Natural killer cell (primary cell): ENCODE measurements at places on chromosomes 12 and 14.
A peak's percentile ranks its signal among the peaks of the same experiment; 100 is the strongest.

DNA sequence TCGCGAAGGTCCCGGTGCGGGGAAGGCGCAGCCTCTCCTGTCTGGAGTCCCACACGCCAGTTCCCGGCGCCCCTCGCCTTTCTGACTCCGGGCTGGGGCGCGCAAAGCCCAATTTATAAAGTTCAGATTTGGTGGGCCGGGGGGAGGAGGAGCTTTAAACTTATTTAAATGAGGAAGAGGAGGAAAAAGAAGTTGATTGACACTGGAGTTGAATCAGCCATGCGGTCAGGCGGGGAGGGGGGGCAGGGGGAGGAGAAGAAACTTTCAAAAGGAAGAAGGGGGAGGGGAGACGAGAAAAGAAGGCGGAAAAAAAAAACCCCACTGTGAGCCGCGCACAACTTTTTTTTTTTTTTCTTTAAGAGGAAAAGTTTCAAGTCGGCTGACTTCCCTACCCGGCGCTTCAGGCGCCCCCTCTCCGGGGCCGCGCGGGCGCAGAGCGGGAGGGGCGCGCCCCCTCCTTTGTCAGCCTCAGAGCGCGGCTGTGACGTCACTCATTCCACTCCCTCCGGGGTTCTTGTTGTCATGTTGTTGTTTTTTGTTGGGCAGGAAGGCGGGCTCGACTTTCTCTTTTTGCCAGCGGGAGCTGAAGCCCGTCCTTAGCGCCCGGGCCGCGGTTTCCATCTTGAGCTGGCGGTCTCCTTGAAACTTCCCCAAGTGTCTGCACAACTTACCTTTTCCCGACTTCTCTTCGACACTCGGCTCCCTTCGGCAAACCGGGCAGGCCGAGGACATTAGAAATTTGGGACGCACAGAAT, at the start of gene ZFP36L1:
Gene ZFP36L1, minus strand, starts transcription at position 89 of the 755 bp plus-strand sequence. CDS start 129 bp downstream, outside the sequence.
- peak; percentile 89 for DNase-seq

DNA sequence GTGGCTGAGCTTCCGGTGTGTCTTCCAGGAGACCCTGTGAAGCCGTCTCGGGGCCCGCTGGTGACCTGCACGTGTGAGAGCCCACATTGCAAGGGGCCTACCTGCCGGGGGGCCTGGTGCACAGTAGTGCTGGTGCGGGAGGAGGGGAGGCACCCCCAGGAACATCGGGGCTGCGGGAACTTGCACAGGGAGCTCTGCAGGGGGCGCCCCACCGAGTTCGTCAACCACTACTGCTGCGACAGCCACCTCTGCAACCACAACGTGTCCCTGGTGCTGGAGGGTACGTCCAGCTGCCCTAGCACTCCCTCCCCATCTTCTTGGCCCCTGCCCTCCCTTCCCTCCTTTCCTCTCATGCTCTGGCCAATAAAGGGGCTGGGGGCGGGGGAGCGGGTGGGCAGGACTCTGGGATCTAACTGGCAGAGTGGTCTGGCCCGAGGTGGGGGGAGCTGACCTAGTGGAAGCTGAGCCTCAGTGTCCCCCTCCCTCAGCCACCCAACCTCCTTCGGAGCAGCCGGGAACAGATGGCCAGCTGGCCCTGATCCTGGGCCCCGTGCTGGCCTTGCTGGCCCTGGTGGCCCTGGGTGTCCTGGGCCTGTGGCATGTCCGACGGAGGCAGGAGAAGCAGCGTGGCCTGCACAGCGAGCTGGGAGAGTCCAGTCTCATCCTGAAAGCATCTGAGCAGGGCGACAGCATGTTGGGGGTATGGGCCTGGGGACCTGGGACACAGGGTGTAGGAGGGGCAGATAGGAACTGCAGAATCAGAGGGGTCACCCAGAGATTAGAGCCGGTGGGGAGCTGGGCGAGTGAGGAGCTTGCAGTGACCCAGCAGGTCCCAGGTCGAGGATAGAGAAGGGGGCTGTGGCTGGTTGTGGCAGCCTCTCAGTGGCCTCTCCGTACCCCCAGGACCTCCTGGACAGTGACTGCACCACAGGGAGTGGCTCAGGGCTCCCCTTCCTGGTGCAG, 6.0 kb downstream of the ACVRL1 start:
- DNase-seq: no peak

- DNase-seq: no peak
These were observed 3.9 kb downstream of the CD163 start for GRCh38 chr12:7499636-7500035.

DNA sequence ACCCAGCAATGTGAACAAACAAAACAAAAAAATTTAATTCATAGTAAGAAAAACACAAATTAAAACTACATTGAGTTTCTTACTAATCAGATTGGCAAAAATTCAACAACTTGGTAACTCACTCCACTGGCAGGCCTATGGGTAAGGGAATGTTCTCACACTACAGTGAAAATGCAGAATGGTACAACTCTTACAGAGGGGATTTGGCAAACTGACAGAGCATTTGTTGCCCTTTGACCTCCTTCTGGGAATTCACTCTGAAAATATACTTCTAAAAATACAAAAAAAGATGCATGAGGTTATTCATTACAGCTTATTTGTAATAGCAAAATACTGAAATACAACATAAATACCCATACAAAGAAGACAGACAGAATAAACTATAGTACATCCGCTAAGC, 32.8 kb downstream of the ABCD2 start:
- no peak for DNase-seq

GRCh38 chr14:46108228-46108627, 543.4 kb downstream of the RPL10L start:
- no peak for DNase-seq

GRCh38 chr12:111942557-111942956, 70.4 kb downstream of the TMEM116 start:
- no peak for DNase-seq

GRCh38 chr14:38280081-38280480, 24.2 kb upstream of the CLEC14A start:
- DNase-seq: no peak

DNA sequence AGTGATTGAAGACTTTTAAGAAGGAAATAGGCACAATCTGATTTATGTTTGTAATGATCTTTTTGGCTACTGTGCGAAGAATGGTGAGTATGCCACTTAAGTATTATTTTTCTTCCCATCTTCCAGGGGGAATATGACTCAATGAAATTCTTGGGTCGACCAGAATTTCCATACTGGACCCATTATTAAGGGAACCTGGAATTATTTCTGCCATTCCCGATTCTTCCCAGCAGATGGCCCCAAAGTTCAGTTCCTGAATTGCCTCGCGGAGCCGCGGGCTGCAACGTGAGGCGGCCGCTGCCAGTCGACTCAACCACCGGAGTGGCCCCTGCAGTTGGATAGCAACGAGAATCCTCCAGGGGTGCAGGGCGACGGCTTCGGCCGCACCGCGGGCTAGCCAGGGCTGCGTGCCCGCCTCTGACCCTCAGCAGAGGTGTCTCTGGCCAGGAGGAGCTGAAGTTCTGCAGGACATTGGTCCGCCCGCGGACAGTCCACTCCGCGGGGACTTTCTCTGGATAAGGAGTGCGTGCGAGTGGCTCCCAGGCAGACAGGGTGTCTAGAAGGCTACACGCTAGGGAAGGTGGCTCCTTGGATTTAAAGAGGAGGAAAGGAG, 628 bp upstream of the TSHR start:
- peak; percentile 60 for DNase-seq

GRCh38 chr14:92897922-92898565, 24.9 kb upstream of the CHGA start:
- no peak for DNase-seq

DNA sequence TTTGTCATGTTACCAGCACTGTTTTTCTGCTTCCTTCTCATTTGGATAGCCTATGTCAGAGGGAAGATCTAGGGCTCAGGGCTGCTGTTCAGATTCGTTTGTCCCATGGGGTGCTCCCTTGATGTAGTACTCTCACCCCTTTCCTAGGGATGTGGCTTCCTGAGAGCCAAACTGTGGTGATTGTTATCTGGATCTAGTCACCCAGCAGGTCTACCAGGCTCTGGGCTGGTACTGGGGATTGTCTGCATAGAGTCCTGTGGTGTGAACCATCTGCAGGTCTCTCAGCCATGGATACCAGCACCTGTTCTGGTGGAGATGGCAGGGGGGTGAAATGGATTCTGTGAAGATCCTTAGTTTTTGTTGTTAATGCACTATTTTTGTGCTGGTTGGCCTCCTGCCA, 5.5 kb upstream of the SERPINA11 start:
- DNase-seq: no peak

- DNase-seq: no peak
These were observed 83.2 kb downstream of the ALG10B start for GRCh38 chr12:38399711-38400206.

GRCh38 chr12:40325349-40325960, 100.7 kb downstream of the LRRK2 start:
- peak; percentile 2 for DNase-seq

DNA sequence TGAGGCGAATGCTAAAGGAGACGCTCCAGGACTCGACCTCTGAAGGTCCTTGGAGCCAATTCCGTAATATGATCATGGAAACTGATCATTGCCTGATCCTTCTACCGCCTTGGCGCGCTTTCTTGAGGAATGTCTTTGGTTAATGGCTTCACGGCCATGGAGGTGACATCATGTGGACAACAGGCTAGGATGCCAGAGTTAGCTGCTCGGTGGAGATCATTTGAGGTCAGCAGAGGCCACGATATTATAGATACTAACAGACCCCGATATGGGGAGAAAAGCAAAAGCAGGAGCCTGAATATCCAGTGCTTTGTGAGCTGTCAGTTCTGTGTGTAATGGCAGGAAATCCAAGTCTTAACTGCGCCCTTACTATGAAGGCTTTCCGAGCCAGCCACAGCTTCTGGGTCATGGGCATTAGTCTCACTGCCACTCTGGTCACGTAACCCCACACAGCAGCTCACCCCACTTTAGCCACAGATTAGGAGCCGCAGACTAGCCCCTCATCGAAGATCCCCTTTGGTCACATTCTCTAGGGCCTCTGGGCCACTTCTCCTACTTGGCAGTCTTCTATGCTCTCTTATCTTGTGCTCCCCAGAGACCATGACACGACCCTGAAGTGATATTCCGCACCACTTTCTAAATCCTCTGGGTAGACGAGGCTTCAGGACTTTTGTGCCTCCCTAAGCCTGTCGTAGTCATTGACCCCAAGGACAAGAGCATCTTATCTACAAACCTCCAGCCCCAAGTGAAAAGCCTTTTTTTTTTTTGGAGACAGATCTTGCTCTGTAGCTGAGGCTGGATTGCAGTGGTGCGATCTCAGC, 724 bp upstream of the CS start:
- no peak for DNase-seq

DNA sequence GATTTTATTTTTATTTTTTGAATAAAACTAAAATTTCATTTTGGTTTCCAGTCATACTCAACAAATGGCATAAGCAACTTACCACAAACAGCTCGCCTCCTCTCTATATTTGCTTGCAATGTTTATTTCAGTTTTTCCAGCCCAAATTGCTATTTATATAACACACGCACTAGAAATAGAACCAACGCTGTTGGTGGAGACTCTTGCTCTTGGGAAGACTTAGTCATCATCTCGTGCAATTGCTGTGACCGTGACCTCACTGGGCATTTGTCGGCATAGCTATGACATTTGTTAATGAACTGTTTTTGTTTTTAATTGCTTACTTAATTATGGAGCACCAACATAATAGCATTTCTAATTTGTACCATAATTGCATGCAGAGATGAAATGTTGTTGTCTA, 153.1 kb upstream of the OTX2 start:
- no peak for DNase-seq

DNA sequence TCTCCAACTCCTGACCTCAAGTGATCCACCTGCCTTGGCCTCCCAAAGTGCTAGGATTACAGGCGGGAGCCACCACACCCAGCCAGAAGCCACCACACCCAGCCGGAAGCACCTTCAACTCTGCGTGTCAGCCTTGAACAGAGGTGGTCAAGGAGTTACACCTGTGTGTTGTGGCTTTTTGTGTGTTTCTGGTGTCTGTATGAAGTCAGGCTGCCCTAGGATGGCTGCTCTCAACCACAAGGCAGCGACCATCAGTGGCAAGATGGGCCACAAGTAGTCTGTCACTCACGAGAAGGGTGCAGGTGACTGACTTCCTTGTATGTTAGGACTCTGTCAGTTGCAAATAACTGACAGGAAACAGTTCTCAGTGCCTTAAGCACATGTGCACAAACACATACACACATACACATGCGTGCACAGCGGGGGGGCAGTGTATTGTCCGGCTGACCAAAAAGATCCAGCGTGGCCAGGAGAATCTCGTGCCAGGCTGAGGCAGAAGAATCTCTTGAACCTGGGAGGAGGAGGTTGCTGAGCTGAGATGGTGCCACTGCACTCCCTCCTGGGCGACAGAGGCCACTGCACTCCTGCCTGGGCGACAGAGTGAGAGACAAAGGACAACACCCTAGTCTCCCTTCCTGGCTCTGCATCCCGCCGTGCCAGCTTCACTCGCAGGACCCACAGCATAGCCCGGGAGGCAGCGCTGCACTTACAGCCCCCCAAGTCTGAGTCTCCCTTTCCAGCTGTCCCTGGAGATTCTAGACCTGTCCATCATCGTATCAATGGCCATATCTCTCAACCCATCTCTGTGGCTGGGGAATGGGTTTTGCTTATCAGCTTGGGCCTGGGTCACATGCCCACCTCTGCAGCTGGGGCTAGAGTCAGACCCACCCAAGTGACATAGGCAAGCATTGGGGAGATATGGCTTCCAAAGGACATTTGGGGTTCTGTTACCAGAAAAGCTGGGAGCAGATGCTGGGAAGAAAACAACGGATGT, 13.7 kb downstream of the P2RX4 start:
- DNase-seq: no peak

DNA sequence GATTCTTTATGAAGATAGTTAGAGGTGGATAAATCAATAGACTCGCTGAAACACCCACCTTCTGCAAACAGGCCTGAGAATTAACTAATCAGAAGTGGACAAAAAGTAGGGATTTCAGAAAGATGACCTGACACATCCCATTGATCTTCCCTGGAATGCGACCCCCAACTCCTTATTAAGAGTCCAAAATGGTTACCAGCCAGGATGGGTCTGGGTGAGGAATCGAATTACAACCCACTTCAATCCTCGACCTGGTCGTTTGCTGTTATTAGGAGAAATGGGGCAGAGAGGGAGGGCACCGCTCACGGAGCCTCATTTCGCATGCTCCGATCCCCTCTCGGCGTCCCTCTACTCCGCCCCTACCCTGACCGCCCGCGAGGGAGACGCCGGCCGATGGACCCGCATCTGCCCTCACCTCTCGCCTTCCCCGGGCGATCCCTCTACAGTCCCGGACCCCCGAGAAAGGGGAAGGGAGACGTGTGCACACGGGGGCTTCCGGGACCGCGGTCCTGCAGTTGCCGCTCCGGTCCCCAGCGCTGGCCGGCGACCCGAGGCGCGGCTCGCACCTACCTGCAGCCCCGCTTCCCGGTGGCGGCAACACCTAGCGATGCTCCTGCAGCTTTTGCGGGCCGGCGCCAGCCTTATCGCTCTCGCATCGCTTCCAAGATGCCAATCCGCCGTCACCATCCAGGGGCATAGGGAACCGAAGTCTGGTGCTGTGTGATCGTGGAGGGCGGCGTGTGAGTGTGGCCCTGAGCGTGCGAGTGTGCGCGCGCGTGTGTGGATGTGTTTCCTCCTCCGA, 69.3 kb upstream of the USP15 start:
- DNase-seq: peak; percentile 30

- peak; percentile 78 for DNase-seq
These were observed 90.6 kb downstream of the PAPOLA start for GRCh38 chr14:96592591-96593386.

DNA sequence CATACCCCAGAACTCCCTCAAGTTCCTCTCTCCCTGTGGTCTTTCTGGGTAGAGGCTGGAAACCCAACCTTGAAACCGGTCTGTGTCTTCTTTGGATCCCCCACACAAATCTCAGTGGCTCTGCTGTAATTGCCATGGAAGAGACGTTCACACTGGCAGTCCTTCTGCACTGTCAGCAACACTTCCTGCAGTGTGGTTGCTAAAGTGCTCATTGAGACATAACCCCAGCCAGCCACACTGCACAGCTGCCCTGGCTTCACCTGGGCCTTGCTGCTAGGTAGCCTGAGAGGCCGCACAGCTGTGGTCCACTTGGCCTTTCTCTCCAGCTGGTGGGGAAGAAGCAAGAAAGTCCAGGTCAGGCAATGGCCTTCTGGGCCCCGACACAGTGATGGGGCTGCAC, 2.4 kb downstream of the GZMH start:
- peak; percentile 40 for DNase-seq
